SJSA1 (cell line): ENCODE measurements at places on chromosomes 7 and 10. TPM values are rescaled to one million over a fixed set of nuclear protein-coding genes. Genes with fewer than 3 reads are reported as not detected.

DNA sequence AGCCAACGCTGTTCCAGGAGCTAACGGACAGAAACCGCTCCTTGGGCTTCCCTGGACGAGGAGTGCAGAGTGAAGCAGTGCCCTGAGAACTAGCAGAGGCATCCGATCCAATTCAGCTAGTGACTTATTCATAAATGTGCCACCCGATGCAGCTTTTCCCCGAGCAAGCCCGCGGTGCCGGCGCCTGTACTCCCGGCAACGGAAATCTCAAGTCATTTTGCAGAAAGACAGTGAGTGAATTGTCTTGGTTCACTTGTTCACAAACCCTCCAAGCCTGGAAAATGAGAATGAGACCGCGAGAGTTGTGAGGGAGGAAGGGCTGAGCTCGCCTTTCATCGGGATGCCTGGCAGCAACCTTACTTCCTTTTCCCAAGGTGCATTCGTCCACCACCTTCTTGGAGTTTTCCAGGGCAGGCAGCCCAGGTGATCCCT lies 87.5 kb downstream of the COBL start:
- no peak for DNase-seq

- DNase-seq: no peak
Observed at GRCh38 chr10:34739915-34740314, 75.2 kb downstream of the PARD3 start.

Gene PTPRZ1
- total RNA-seq: 0.22 TPM in 1 of 2 replicates, not detected in the other

GRCh38 chr10:21166557-21167287 lies 269.6 kb upstream of the NEBL start:
- no peak for DNase-seq

DNA sequence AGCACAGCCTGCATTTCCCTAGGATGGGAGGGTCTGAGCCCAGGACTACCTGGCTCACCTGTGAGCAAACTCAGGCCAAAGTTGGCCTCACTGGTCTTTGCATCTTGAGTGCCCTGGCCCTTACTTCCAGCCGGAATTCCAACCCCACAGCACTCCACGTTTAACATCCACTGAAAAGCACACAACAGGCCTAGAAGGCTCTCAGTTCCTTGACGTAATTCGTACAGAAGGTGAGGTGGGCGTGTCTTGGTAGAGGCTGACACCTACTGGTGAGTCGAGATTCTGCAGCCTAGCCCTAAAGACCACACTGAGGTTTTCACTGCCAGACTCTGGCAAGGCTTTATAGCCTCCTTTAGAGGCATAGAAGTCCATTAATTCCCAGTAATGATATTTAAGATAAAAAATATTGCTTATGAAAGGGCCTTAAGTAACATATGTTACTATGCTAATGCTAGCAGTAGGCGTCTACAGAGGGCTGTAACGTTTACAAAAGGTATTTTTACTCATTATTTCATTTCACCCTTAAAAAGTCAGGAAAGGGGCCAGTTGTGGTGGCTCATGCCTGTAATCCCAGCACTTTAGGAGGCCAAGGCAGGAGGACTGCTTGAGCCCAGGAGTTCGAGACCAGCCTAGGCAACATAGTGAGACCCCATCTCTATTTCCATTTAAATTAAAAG lies 95.8 kb downstream of the HIP1 start:
- DNase-seq: no peak

GRCh38 chr7:87852306-87852705 lies 23.9 kb downstream of the SLC25A40 start:
- no peak for DNase-seq

DNA sequence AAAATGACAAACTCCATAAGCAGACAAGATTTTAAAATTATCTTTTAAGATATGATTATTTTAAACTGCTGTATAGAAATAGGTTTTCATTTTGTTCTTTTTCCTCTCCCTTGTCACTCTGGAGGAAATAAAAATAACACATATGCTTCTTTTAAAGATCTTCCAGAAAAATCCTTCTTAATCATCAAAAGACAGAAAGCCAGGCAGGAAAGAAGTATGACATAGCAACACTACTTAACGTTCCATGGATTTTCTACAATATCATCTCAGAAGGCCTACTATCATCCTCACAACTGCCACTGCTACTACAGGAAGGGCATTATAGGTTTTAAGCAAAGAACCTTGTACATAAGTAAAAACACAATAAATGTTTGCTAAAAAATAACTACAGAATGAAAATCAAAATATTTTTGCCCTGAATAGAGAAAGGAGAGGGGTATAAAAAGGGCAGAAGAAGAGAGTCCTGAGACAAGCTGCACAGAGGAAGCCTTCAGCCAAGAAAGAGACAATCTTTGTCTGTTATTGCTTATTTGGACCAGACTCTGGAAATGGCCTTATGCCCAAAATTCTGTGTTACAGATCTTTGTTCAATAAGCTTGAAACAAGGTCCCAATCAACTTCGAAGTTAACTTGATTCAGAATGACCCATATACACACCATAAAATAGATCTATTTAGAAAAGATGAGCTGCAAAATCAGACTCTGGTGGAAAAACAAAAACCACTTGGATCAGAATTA lies 67.8 kb downstream of the ABI1 start:
- DNase-seq: no peak

DNA sequence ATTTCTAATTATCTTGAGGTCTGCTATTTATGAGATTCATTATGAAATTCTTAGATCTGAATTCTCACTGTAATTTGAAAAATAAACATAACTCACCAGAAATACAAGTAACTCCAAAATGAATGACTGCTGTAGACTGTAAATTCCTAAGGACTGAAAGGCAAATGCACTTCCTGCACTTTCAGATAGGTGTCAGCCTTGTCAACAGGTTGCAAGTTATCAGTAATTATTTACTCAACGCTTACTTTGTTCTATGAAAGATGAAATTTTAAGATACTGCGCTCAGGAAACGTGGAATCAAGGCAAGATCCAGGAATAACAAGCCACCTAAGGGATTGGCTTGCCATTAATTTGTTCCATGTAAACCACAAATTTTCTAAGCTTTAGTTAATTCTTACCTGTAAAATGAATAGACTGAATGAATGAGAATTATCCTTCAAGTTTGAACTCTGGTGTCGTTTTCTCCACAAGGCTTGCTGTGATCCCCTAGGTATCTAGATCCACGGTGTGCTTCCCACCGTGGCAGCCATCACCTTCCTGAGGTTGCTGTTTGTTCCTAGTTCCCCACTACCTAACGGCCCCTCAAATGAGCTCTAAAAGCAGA lies 12.6 kb downstream of the DHX32 start:
- DNase-seq: no peak

Gene RADIL
- 0.24 TPM in 1 of 2 replicates, not detected in the other for total RNA-seq

DNA sequence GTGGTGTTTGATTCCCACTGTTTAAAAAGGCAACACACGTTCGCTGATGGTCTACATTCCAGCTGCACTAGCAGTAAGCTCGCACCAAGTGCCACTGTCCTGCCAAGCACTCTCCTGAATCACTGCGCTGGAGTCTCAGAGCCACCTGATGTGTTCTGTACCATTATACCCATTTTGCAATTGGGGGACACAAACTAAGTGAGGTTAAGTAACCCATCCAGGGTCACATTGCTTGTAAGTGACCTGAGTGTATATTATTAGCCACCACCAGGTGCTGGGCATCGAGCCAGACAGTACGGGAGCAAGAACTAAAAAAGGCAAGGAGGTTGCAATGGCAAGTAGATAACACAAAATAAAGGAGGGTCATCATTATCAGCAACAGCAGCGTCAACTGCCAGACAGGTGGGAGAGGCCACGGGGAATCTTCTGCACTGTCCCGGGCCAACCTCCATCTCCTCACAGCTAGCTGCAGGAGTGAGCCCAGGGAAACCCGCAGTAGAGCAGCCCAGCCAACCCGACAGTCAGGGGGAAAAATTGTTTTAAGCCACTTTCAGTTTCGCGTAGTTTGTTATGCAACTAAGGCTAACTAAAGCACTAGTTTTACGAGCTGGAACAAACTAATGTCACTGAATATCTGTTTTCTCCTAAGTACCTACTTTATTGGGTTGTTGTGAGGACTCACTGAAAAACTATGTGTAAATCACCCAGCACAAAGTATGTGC lies 712 bp upstream of the CPVL start:
- no peak for DNase-seq

Gene SEMA3D
- total RNA-seq: 4.4 and 5.3 TPM in 2 replicates

- no peak for DNase-seq
Observed at GRCh38 chr7:24945899-24946298, 34.1 kb downstream of the OSBPL3 start.

Gene SCD
- total RNA-seq: 37.0 and 41.8 TPM in 2 replicates

Gene SIRT1
- total RNA-seq: 25.2 and 28.7 TPM in 2 replicates

- no peak for DNase-seq
Observed at GRCh38 chr10:121325490-121326231, 272.6 kb downstream of the FGFR2 start.

Gene MMD2
- total RNA-seq: not detected in 2 replicates

Gene TSPAN12
- total RNA-seq: 1.8 and 2.3 TPM in 2 replicates

Gene FRAT2
- total RNA-seq: 6.4 and 6.9 TPM in 2 replicates

DNA sequence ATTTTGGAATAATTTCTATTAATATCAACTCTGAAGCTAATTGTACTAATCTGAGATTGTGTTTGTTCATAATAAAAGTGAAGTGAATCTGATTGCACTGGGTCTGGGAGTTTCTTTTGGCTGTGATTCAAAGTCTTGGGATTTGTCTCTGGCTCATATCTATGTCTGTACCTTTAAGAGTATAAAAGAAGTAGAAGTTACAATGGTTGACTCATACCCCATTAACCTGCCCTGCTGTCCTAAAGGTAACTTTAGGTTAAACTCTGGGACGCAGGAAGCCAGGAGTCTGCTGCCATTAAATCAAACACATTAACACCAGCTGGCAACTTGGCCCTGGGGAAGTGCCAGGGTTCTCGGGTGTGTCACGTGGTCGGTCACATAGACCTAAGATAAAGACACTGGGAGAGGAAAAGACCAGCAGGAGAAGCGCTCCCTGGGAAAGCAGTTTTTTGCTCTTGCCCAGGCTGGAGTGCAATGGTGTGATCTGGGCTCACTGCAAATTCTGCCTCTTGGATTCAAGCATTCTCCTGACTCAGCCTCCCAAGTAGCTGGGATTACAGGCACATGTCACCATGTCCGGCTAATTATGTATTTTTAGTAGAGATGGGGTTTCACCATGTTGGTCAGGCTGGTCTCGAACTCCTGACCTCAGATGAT lies 17.8 kb downstream of the SCD start:
- no peak for DNase-seq

Gene CARD11
- 0.22 and 0.50 TPM in 2 replicates for total RNA-seq

DNA sequence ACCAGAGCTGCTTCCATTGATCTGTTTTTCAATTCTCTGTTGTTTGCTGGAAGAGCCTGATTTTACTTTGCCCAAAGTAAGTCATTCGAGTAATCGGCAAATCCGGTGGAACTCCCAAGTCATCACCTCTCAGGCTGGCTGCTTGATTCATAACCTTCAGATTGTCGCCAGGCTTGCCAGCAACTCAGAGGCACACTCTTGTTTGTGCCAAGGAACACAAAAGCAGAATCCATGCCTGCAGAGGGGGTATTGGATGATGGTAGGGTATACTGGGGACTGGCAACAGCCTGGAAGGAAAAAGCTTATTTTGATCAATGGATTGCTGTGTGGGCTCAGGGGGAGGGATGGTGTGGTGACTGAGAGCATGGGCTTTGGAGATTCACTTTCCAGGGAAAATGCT lies 542.4 kb downstream of the SORCS3 start:
- DNase-seq: no peak

DNA sequence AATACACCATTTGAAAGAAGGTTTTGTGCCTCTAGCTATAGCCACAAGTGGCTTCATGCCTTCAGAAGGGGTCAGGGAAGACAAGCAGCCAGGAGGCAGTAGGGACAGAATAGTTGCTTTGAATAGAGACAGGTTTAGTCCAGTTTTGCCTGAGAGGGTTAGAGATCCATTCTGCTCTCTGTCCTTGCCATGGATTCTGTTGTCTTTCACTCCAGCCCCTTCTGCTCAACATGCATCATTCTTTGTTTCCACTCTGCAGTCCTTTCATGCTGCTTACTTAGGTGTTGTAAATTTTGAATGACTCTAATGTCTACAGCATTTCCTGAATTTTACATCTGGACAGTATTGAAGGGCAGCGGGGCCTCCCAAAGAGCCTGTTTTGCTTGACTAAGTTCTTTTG lies 60.3 kb downstream of the CNTNAP2 start:
- no peak for DNase-seq

Gene PAPSS2
- 53.9 and 76.3 TPM in 2 replicates for total RNA-seq

DNA sequence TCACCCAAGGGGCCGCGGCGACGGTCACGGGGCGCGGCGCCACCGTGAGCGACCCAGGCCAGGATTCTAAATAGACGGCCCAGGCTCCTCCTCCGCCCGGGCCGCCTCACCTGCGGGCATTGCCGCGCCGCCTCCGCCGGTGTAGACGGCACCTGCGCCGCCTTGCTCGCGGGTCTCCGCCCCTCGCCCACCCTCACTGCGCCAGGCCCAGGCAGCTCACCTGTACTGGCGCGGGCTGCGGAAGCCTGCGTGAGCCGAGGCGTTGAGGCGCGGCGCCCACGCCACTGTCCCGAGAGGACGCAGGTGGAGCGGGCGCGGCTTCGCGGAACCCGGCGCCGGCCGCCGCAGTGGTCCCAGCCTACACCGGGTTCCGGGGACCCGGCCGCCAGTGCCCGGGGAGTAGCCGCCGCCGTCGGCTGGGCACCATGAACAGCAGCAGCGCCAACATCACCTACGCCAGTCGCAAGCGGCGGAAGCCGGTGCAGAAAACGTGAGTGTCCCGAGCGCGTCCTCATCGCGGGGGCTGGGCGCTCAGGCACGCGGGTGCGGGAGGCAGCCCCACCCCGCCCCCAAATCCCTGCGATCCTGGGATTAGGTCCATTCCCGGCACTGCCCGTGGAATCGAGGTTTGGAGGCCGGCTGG lies 509 bp downstream of the AHR start:
- DNase-seq: peak; percentile 49

DNA sequence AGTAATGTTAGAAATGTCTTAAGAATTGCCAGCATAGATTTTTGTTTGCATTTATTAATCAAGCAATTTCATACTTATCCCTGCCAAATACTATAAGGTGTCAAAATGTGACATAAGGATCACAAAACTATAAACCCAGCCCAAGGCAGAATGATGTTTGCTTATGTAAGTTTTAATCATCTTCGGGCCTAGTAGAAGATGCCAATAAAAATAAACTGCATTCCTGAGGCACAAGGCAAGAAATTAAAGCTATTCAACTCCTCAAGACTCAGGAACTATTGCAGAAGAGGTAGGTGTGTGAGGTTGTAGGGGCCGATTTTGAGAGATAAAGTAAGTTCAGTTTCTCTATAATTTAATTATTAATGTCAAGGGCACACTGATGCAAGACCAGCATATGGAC lies 189.4 kb upstream of the AHR start:
- no peak for DNase-seq

DNA sequence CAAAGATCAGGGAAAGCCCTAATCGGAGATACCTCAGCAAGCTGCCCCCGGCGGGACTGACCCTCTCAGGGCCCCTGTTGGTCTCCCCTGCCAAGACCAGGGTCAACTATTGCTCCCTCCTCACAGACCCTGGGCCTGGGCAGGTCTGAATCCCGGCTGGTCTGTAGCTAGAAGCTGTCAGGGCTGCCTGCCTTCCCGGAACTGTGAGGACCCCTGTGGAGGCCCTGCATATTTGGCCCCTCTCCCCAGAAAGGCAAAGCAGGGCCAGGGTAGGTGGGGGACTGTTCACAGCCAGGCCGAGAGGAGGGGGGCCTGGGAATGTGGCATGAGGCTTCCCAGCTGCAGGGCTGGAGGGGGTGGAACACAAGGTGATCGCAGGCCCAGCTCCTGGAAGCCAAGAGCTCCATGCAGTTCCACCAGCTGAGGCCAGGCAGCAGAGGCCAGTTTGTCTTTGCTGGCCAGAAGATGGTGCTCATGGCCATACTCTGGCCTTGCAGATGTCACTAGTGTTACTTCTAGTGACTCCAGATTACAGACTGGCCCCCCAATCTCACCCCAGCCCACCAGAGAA lies 24.1 kb downstream of the TBATA start:
- DNase-seq: no peak

Gene UNC5B
- total RNA-seq: 0.71 and 0.94 TPM in 2 replicates
